Endothelial cell (in vitro differentiated cells): ENCODE measurements at places on chromosomes 2 and 18.
A peak's percentile ranks its signal among the peaks of the same experiment; 100 is the strongest.

GRCh38 chr2:40325116-40325515 is 126.8 kb downstream of the SLC8A1 start:
- DNase-seq: no peak

DNA sequence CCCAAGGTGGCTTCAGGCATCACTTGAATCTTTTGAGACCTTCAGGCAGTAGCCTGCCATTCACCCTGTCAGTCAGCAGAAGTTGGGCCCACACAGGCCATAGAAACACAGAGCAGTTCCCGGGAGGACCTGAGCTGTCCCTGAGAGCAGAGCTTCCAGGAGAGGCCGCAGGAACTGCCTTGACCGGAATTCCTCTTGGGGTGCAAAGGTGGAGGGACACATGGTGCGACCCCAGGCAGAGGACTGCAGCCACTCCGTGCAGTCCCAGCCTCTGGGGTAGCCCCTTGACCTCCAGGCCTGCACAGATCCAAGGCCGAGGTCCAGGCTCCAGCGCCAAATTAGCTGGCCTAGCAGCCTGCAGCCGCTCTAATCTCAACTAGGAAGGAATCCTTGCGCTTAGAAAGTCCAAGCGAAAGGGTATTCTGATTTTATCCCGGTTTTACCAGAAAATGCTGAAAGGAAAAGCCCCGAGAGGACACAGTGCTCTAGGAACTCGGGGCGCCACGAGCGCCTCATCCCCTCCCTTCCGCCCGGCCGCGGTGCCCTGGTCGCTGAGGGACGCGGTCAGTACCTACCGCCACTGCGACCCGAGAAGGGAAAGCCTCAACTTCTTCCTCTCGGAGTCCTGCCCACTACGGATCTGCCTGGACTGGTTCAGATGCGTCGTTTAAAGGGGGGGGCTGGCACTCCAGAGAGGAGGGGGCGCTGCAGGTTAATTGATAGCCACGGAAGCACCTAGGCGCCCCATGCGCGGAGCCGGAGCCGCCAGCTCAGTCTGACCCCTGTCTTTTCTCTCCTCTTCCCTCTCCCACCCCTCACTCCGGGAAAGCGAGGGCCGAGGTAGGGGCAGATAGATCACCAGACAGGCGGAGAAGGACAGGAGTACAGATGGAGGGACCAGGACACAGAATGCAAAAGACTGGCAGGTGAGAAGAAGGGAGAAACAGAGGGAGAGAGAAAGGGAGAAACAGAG is 5.4 kb downstream of the SIX2 start:
- DNase-seq: no peak

DNA sequence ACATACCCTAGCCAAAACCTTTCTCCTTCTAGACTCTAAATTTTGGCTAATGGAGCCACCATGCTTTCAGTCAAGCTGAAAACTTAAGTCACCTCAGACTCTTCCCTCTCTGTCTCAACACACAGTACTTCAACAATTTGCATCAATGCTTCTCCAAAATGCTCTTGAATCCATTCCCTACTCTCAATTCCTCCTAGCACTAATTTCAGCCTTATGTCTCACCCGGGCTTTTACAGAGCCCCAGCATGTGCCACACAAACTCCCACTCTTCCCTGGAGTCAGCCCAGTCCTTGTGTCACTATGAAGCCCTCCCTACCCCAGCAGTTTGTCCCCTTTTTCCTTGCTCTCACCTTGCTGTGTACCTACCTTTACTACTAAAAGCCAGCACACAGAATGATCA is 38.7 kb downstream of the AAK1 start:
- DNase-seq: no peak

- DNase-seq: no peak
Observed at GRCh38 chr2:167147271-167147941, 259.1 kb downstream of the XIRP2 start.

DNA sequence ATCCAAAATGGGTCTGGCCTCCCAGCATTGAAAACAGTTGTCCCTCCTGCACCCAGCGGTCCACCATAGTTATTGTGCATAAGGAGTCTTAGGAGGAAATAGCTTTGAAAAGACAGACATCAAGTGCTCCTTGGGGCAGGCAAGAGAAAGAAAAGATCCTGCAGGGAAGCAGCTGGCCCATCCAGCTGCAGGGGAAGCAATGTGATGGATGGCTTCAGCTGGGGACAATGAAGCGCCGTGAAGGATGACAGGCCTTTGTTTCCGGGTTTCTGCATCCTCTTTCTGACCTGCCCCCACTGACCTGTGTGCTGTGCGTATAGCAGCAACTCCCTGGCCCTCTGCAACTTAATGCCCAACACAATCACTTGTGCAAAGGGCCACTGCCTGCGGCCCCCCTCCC is 142.9 kb upstream of the NCKAP5 start:
- DNase-seq: peak; percentile 6

DNA sequence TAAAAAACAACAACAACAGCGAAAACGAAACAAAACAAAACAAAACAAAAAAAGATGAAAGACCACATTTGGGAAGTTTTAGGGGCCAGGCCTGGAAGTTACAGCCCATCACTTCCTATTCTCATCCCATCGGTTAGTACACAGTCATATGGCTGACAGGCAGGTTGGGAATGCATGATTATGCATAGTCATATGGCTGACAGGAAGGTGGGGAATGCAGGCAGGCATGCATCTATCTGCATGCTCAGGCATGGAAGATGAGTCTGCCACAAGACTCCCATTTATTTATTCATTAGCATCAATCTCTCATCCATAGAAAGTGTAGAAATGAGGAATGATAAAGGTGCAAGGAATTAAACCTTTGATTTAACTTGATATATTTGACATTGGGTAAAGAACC is 325.3 kb upstream of the MEX3C start:
- DNase-seq: no peak

GRCh38 chr18:68984342-68984741 is 186.5 kb downstream of the CCDC102B start:
- DNase-seq: no peak

DNA sequence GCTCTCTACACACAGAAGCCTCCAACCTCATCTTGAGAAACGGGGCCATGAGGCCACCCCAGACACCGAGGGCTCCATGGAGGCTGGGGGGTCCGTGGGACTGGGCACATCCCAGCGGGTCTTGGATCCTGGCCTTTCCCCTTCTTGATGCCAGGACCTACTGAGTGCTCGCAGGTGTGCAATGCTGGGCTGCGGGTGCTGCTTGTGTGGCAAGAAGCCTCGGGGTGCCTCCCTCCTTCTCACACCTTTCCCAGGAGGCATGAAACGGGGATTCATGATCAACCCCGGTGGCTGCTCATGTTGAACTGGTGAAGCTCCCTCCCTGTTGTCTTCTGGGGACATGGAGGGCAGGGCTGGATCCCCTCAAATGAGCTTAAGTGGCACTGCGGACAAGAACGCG is 2.0 kb upstream of the BUB1 start:
- DNase-seq: no peak

GRCh38 chr2:234269769-234270204 is 219.3 kb downstream of the SPP2 start:
- DNase-seq: no peak

DNA sequence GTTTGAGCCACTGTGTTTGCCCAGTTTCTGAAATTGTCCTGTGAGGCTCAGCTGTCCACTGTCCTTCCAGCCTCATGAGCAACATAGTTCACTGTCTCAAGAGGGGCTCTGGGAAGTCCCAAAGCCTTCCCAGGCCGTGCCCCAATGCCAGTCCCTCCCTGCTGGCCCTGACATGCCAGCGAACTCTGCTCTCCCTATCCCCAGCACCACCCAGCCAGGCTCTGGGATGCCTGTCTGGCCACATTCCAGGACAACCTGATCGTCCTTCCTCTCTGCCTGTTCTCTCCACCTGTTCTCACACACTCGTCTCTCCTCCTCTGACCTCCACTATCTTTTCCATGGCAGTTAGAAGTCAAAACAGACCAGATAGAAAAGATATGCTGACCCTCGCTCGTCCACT is 278.0 kb upstream of the ID2 start:
- no peak for DNase-seq

GRCh38 chr2:56009758-56010458 is 86.3 kb upstream of the EFEMP1 start:
- no peak for DNase-seq

- no peak for DNase-seq
Observed at GRCh38 chr2:237201461-237202287, 116.0 kb downstream of the COPS8 start.
